ENCODE measurements at places on chromosomes 1 and 21. TPM values are rescaled to one million over a fixed set of nuclear protein-coding genes. Genes with fewer than 3 reads are reported as not detected.

DNA sequence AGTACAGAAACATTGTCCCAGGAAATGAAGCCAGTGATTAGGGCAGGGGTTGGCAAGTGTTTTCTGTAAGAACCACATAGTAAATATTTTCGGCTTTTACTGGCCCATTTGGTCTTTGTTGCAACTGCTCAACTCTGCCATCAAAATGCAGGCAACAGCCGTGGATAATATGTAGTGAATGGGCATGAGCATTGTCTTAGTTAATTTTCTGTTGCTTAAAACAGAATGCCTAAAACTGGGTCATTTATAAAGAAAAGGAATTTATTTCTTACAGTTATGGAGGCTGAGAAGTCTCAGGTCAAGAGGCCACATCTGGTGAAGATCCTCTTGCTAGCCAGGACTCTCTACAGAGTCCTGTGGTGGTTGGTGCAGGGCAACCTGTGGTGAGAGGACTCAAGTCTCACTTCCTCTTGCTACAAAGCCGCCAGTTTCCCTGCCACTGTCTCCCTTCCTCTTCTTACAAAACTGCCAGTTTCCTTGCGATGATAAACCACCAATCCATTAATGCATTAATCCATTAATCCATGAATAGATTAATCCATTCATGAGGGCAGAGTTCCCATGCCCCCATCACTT, 166.4 kb downstream of the PSMG1 start:
- no peak for DNase-seq

GRCh38 chr1:57464756-57465155, 40.9 kb upstream of the DAB1 start:
- DNase-seq = no peak

The RGS21 gene
- not detected for total RNA-seq

The PCBP3 gene
- total RNA-seq = 0.31 TPM

GRCh38 chr1:107900090-107900945, 64.7 kb downstream of the VAV3 start:
- DNase-seq = no peak

DNA sequence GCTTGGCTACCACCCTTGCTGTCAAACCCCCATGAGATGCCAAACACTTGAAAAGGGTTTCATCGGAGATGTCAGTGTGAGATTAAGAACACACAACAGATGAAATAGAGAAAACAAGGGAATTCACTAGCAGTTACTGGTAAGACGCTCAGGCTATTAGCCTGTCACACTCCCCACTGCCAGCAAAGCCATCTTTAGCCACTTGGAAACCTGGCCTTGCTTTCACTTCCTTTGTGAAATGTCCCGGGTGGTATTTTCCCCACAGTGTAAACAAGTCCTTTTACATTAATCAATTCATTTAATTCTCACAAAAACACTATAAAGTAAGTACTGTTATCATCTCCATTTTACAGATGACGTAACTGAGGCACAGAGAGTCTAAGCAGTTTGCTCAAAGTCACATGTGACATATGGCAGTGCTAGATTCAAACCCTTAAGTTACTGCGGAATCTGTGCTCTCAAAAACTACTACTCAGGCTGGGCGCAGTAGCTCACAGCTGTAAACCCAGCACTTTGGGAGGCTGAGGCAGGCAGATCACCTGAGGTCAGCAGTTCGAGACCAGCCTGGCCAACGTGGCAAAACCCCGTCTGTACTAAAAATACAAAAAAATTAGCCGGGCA, 32.7 kb upstream of the KHDRBS1 start:
- DNase-seq = no peak

The HAO2 gene
- total RNA-seq = not detected

- DNase-seq = no peak
Measured at GRCh38 chr1:23567629-23567995, 8.3 kb upstream of the ID3 start.

GRCh38 chr1:175755516-175756070, 12.2 kb upstream of the TNR start:
- no peak for DNase-seq

DNA sequence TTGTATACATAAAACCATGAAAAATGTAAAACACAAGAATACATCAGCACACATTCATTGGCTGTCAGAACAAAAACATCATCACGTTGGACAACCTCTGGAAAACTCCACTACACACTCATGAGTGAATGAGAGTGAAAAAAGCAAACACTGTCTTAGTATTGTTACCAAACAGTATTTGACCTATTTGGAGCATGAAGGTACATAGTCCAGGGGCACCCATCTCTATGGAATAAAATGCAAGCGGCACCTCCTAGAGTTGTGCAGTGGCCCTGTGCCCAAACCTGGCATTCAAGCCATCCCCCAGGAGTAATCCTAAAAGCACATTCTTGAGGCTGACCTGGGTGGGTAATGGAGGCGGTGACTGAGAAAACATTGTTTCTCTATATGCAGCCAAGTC, 67.0 kb upstream of the SOD1 start:
- DNase-seq = no peak

- peak; percentile 30 for DNase-seq
Measured at GRCh38 chr1:89547563-89548116, 23.0 kb downstream of the LRRC8B start.

- peak; percentile 28 for DNase-seq
Measured at GRCh38 chr1:15304708-15305467, 57.9 kb downstream of the FHAD1 start.

DNA sequence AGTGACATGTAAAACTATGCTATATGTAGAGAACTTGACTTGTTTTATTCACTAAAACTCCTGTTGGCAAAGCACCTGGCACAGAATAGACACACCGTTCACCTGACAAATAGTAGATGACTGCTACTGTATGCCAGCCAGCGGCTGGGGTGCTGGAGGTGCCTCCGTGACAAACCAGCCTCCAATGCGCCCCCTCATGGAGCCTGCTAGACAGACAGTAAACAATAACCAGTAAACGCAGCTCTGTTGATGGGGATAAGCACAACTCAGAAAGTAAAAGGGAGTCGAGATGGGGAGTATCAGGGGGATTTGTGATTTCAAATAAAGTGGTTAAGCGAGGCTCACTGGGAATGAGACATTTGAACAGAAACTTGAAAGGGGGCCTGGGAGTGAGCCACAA, 107.2 kb downstream of the PRDM2 start:
- no peak for DNase-seq

GRCh38 chr1:3283849-3284248, 170.6 kb upstream of the ARHGEF16 start:
- no peak for DNase-seq

- DNase-seq = no peak
Measured at GRCh38 chr21:45739218-45740087, 95.9 kb downstream of the PCBP3 start.

DNA sequence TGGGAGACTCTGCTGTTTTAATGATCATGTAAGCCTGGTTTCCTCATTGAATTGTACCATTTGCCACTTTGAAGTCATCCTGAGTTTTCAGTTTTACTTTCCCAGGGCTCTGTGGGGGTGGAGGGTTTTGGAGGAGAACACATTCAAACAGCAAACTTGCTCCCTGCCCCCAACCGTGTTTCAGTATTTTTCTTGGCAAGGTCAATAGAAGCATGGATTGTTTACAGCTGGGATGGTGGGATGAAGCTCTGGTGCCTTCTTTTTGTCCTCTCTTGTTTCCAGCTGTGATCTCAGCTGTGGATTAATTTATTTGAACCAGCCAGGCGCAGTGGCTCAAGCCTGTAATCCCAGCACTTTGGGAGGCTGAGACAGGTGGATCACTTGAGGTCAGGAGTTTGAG, 54.3 kb upstream of the SERBP1 start:
- DNase-seq = no peak

GRCh38 chr1:5220421-5220820, 566.0 kb downstream of the AJAP1 start:
- DNase-seq = no peak

DNA sequence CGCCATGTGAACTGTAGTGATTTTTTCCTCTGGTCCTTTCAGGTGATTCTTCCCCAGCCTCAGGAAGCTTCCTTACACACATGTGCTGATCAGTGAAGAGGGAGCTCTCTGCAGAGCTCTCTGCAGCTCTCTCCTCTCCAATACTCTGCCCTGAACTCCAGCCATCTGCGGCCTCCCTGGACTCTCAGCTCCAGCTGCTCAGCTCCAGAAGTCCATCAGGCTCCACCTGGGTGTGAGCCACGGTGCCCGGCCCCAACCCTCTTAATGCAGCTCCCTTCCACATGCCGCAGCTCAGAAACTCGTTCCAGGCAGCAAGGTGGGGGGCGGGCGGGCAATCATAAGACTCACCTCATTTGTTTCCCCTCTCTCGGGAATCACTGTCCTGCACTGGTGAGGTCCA, 30.9 kb upstream of the RPL11 start:
- no peak for DNase-seq

DNA sequence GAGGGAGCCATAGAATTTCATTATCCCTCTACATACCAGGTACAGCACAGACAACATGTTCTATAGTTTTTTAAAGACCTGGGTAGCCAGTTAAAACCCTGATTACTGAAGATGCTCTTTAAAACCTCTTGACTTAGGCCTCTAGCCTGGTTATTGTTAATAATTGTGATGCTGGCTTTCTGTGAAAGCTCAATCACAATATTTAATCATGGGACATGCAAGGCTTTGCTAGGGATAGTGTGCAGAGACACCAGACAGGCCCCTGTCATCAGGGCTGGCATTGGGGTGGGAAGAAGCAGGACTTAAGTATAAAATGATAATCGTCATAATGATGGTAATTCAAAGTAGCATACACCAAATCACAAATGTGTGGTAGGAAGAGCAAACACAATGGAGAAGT, 274.4 kb downstream of the PTBP2 start:
- no peak for DNase-seq

DNA sequence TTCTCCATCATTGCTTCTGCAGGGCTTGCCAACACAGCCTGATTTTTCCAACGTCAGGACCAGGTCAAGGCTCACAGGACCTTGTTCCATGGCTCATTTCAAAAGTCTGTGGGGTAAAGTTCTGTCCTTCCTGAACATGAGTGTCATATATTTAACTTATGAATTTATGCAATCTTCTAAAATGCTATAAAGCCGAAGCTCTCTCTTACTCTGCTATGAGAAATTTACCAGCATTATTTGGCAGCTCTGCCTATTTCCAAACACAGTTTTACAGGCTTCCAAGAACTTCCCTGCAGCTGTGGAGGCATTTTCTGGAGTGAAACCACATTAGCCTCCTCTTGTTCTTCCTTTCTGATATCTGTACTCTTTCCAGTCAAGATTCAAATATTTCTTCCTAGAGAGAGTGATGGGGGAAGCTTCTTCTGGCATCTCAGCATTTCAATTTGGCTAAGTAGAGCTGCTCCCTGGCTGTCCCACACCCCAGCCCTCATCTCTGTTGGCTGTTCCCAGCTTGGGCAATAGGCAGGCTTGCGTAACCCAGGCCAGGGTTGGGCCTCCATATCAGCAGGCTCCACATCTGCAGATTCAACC, 15.6 kb upstream of the HMGCS2 start:
- no peak for DNase-seq

The OR2L3 gene
- total RNA-seq = not detected

- peak; percentile 84 for DNase-seq
Measured at GRCh38 chr1:225657462-225657989, 4.6 kb upstream of the ENAH start.

- no peak for DNase-seq
Measured at GRCh38 chr1:109485001-109485400, 1.3 kb downstream of the ATXN7L2 start.

DNA sequence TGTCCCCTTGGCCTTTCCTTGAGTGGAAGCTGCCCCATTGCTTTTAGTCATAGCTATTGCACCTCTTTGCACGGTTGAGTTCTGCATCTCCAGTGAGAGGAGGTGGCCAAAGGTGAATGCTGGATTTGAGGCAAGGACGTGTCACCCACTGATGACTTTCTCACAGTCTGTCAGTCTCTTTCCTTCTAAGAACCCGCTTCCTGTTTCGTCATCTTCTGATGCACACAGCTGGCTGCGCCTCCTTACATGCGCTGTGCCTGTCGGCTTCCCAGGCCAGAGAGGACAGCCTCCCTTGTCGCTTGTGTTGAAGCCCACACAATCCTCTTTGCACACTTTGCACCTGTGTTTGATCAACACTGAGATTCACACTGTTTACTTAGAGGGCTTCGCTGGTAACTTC, 41.8 kb upstream of the PWP2 start:
- peak; percentile 16 for DNase-seq

DNA sequence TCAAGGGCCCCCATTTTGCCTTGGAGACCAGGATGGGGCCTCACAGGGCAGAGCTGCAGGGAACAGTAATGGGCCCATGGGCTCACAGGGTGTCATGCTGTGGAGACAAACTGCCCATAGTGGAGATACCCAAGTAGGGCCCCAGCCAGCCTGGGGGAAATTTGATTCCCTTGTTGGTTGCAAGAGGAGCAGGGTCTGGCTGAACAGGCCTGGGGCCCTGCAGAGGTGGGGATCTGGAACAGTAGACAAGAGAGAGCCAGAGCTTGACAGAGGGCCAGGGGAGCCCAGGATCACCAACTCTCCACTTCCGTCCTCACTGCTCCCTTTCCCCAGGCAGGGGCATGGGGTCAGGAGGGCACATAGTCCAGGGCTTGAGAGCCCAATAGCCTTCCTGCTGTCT, 8.7 kb downstream of the S100B start:
- no peak for DNase-seq

DNA sequence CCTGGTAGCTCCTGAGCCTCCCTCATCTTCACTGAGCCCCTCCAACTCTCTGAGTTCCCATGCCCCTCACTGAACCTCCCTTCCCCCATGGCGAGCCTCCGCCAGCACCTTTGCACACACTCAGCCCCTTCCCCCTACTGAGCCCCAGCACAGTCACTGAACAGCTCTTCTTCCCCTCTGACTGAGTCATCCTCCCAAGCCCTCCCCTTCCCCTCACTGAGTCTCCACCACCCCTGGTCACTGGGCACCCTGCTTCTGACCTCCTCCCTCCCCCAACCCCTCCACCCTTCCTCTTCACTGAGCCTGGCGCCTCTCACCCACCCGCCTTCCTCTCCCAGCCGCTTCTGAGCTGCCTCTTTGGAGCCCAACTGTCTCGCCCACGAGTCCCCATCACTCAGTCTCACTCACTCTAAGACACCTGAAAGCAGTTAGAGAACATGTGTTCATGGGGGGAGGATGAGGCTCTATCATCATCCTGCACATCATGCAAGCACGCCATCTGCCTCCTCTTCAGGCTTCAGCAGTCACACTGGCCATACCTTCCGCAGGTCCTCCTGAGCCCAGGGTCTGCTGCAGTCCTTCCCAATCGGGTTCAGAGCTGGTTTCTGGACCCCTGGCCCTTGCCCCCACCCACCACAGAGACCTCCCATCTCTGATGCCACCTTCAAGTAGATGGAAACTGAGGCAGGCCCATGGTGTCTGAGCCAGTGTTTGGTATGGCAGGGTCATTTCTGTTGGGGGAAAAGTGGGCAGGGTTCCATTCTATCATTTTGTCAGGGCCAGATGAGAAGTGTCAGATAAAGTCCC, 2.0 kb upstream of the TRNP1 start:
- peak; percentile 41 for DNase-seq

GRCh38 chr1:204153667-204154066, 1.8 kb upstream of the ETNK2 start:
- DNase-seq = no peak

GRCh38 chr21:17449701-17450100, 63.1 kb upstream of the CXADR start:
- no peak for DNase-seq

GRCh38 chr1:87894062-87894461, 565.4 kb downstream of the LMO4 start:
- no peak for DNase-seq

The KRTAP10-1 gene
- total RNA-seq = not detected

- no peak for DNase-seq
Measured at GRCh38 chr1:28966617-28967016, 52.2 kb downstream of the EPB41 start.

GRCh38 chr1:224458996-224459395, 24.4 kb upstream of the WDR26 start:
- DNase-seq = no peak

All from A172 (cell line).